Chondrocyte (in vitro differentiated cells): ENCODE measurements at places on chromosomes 4 and X. TPM values are rescaled to one million over a fixed set of nuclear protein-coding genes. Genes with fewer than 3 reads are reported as not detected.

- DNase-seq = no peak
- H3K36me3 ChIP-seq = no peaks in the 10 kb centered on the region
- no peaks in the 10 kb centered on the region for H3K27me3 ChIP-seq
- no peak overlapping the region for H3K27ac ChIP-seq
These were observed 265.4 kb downstream of the BMPR1B start for GRCh38 chr4:95023110-95023509.

GRCh38 chrX:136170139-136170800 lies 22.9 kb downstream of the FHL1 start:
- H3K4me1 ChIP-seq = peaks cover 87% of the 10 kb centered on the region
- peaks cover 6% of the 10 kb centered on the region for H3K36me3 ChIP-seq
- no peaks in the 10 kb centered on the region for H3K27me3 ChIP-seq
- peak overlapping the region; percentile 95 for H3K27ac ChIP-seq

DNA sequence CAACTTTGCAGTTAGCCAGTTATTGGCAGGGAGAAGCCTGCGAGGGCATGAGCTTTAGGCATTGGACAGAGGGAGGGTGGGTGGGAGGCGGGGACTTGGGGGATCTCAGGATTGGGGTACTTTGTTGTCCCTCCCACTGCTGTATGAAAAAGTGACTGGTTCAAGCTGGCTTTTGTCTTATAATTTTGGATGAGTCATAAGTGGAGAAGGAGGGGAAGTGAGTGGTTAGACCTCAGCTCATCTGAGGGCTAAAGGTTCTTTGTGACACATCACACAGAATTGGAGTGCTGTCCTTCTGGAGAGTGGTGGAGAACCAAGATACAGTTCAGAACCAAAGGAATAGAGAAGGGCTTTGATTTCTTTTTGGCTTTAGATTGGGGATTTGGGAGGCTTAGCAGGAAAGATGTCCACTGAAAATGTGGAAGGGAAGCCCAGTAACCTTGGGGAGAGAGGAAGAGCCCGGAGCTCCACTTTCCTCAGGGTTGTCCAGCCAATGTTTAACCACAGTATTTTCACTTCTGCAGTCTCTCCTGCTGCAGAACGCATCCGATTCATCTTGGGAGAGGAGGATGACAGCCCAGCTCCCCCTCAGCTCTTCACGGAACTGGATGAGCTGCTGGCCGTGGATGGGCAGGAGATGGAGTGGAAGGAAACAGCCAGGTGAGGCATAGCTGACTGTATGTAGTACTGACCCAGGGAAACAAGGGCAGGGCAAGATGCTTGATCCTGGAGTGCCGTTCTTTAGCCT lies at the start of gene SLC4A4:
Gene SLC4A4 (plus strand): TSS at position 175 of the 748 bp plus-strand sequence.
- DNase-seq = no peak
- no peak within 1 kb of the TSS for H3K4me3 ChIP-seq
- H3K27me3 ChIP-seq = peaks cover 13% of the 10 kb centered on the region
- peaks cover 2% of the 10 kb centered on the region for H3K36me3 ChIP-seq

DNA sequence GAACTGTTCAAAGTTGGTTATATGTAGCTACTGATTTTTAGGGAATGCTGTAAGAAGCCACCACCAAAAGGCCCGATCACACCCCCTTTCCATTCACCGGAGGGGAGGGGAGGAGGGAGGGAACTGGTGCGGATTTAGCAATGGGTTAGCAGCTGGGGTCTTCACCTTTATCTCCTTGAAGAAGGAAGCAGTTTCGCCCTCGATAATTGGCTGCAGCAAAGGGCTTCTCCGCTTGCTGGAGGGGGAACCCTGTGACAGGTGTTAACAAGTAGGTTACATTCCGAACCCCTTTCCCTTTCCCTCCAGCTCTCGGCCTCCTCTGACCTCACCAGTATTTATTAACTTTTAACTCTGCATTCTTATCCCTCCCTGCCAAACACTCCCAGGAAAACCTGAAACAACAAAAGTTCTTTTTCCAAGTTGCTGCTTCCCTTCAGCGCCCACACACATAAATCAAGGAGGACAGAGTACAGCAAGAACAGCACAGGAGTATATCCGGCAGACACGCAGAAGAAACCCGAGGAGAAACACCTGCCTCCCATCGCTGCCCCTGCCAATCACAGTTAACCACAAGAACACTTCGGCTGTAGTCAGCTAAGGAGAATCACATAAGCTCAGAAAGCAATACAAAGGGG lies 39.8 kb upstream of the NAP1L5 start:
- H3K27me3 ChIP-seq = no peaks in the 10 kb centered on the region
- H3K4me3 ChIP-seq = no peak overlapping the region
- H3K27ac ChIP-seq = no peak overlapping the region
- no peak for DNase-seq
- peaks cover 8% of the 10 kb centered on the region for H3K36me3 ChIP-seq

GRCh38 chr4:86223472-86223871 lies 136.4 kb downstream of the MAPK10 start:
- no peaks in the 10 kb centered on the region for H3K27me3 ChIP-seq
- peaks cover 8% of the 10 kb centered on the region for H3K4me1 ChIP-seq
- H3K4me3 ChIP-seq = no peak overlapping the region
- H3K36me3 ChIP-seq = no peaks in the 10 kb centered on the region
- H3K27ac ChIP-seq = no peak overlapping the region

DNA sequence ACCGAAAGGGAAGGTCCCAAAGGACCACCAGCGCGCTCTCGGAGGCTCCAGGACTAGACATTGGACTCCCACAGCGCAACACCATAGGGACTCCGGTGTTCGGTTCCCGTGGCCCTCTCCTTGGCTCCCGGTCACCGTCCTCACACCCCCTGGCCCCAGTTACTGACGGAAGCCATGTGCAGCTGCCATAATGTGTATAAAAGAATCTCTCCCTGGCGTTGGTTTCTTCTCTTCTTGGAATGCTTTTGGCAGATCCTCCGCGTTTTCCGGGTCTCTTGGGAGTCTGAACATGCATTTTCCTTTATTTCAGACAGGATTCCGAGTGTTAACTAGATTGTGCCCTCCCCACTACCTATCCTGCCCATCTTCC lies 69.8 kb downstream of the FBXO8 start:
- peak overlapping the region; percentile 44 for H3K4me3 ChIP-seq
- DNase-seq = no peak
- H3K27ac ChIP-seq = no peak overlapping the region
- H3K4me1 ChIP-seq = peaks cover 41% of the 10 kb centered on the region
- H3K36me3 ChIP-seq = peaks cover 6% of the 10 kb centered on the region
- H3K27me3 ChIP-seq = peaks cover 88% of the 10 kb centered on the region

DNA sequence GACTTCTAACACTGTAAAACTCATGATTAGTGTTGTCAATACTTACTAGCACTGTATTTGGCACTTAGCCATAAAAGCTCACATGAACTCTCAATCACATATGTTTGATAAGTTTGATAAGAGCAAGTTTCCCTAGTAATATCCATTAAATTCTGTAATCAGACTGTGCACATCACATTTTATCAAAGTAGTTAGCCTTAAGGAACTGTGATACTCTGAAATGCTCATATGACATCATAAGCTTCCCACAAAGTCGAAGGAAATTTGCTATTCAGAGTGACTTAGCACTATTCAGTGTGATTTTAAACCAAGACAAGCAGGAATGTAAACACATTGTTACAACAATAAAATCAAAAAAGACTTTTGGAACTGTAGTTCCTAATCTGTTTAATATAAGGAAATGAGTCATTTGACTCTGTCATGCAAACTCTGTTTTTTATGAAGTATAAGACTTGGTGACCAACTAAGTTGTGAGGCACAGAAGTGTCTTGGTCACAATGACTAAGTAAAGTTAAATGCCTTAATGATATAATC lies 6.7 kb downstream of the SLC7A11 start:
- no peaks in the 10 kb centered on the region for H3K27me3 ChIP-seq
- H3K36me3 ChIP-seq = peaks cover 10% of the 10 kb centered on the region
- no peak for DNase-seq
- peaks cover 54% of the 10 kb centered on the region for H3K4me1 ChIP-seq
- no peak overlapping the region for H3K4me3 ChIP-seq
- H3K27ac ChIP-seq = peak overlapping the region; percentile 85

DNA sequence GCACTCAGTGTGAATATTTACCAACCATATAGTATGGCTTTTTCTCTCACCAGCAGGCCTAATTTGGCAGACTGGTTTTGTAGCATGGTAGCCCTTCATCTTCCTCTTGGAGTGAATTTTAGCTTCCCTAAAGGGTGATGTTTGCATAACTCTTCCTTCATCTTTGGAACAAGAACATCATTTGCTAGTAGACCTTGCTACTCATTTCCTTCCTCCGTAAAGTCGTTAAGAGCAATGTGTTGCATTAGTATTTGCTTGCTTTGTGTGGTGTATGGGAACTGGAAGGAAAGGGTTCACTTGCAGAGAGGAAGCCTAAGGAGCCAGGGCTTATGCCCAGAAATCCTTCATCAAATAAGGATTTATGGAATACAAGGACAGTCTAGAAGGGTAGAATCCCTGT lies 50.2 kb upstream of the PGRMC2 start:
- peaks cover 1% of the 10 kb centered on the region for H3K36me3 ChIP-seq
- H3K27ac ChIP-seq = no peak overlapping the region
- no peaks in the 10 kb centered on the region for H3K27me3 ChIP-seq
- H3K4me3 ChIP-seq = no peak overlapping the region

DNA sequence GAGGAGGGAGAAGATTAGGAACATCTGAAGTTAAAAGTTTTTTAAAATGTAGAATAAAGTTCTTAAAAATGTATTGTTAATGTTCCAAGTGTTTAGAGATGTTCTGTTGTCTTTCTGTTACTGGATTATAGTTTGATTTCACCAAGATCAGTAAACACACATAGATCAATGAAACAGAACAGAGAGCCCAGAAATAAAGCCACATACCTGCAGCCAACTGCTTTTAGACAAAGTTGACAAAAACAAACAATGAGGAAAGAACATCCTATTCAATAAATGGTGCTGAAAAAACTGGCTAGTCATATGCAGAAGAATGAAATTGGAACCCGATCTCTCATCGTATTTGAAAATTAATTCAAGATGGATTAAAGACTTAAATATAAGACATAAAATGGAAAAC lies 966.3 kb upstream of the POU3F4 start:
- no peak for DNase-seq
- H3K36me3 ChIP-seq = no peaks in the 10 kb centered on the region
- H3K27ac ChIP-seq = no peak overlapping the region
- H3K4me3 ChIP-seq = no peak overlapping the region
- H3K4me1 ChIP-seq = no peaks in the 10 kb centered on the region

DNA sequence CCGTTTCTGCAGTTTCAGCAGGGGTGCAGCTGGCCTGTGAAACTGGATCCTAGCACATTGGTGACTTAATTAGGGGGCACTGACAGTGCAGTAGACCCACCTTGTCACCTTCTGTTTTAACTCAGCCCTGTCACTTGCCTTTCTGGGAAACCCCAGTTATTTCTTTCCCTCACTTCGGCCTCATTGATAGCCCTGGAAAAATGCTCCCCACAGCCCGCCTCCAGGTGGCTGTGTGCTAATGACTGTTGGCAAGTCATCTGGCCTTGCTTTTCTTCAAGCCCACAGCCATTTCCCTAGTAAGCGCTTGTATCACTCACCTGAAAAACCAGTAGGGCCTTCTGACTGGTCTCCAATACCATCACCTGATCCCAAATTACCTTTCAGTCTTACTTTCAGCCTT lies 3.3 kb downstream of the CXCR3 start:
- no peak for DNase-seq
- H3K36me3 ChIP-seq = peaks cover 29% of the 10 kb centered on the region
- H3K4me1 ChIP-seq = no peaks in the 10 kb centered on the region
- H3K27me3 ChIP-seq = no peaks in the 10 kb centered on the region
- no peak overlapping the region for H3K27ac ChIP-seq

DNA sequence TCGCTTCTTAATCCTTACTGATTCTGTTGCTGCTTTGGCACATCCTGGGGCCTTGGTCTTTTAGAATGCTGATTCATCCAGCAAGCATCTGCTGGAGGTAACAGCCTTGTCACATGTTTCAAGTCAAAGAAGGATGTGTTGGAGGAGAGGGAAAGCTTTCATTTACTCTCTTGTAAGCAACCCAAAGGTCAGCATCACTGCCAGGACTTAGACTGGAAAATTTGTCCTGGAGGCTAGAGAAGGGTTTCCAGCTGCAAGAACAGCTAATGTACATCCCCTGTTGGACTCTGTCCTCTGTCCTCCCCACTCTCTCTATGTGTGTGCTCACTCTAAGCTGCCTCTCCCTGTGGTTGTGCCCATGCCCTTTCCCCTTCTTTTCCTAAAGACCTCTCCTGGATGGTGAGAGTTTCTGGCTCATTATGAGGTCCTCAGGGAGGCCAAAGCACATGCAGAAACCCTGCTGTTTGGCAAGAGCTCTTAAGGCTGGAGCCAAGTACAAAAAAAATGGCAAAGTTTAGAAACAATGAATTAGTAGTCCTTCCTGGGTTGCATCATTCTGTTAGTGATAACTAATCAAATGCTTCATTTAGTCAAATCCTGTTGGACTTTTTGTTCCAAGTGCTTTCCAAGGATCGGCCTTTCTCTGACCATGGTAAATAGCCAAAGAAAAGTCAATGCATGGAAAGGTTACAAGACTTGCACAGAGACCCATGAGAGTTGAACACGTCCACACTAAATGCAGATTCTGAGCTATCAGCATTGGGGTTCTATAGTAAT lies 13.4 kb upstream of the SRPX start:
- H3K4me1 ChIP-seq = peaks cover 8% of the 10 kb centered on the region
- H3K36me3 ChIP-seq = no peaks in the 10 kb centered on the region
- H3K27me3 ChIP-seq = no peaks in the 10 kb centered on the region
- H3K4me3 ChIP-seq = no peak overlapping the region
- no peak for DNase-seq
- H3K27ac ChIP-seq = peak overlapping the region; percentile 52

- H3K4me1 ChIP-seq = no peaks in the 10 kb centered on the region
- no peak overlapping the region for H3K27ac ChIP-seq
- peaks cover 2% of the 10 kb centered on the region for H3K27me3 ChIP-seq
- no peak for DNase-seq
- H3K4me3 ChIP-seq = no peak overlapping the region
These were observed 1226.6 kb upstream of the ADGRL3 start for GRCh38 chr4:59973492-59973891.

DNA sequence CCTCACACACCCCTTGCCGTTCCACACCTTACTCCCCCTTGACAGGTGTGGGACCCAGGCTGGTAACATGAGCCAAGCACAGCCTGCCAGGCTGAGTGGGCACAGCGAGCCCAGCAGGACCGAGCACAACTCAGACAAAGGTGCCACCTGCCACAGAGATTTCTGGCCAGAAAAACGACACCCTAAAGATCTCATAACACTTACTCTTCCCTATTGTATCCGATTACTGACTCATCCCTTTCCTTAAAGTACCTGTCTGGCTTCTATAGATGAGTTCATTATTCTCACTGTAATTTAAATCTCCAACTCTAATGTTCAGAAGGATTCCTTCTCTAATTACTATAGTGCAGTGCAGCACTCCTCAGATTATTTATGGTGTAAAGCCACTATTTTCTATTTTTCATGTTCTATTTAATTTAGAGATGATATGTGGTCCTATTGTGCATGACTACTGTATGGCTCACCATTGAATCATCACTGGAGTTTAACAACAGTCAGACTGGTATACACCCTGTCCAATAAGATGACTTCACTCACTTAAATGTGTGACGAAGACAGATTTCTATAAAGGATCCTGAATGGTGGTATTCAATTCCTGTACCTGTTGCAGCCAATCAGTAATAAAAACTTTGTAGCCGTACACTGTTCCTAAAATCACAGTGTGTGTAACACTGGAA lies 7.6 kb upstream of the SYTL5 start:
- no peak for DNase-seq
- no peak overlapping the region for H3K27ac ChIP-seq
- peaks cover 2% of the 10 kb centered on the region for H3K36me3 ChIP-seq
- H3K4me3 ChIP-seq = no peak overlapping the region
- no peaks in the 10 kb centered on the region for H3K27me3 ChIP-seq

GRCh38 chrX:140163371-140164159 lies 198.2 kb upstream of the CXorf66 start:
- H3K27ac ChIP-seq = no peak overlapping the region
- no peaks in the 10 kb centered on the region for H3K36me3 ChIP-seq
- no peak for DNase-seq
- no peaks in the 10 kb centered on the region for H3K4me1 ChIP-seq
- no peak overlapping the region for H3K4me3 ChIP-seq
- no peaks in the 10 kb centered on the region for H3K27me3 ChIP-seq

Gene ITM2A
- total RNA-seq = 0.56 TPM in 1 of 3 replicates, not detected in the others

Gene EDNRA
- 58.3 to 136 TPM (median 135 TPM) in 3 replicates for total RNA-seq

Gene GPR143
- total RNA-seq = not detected in 3 replicates
